Activated CD8-positive, alpha-beta T cell treated with anti-CD3 and anti-CD28 coated beads, Interleukin-2, amount 10 ng/mL, durations not matched to agents 7 days and 5 days (primary cell): ENCODE measurements at places on chromosomes 5 and 9.

- no peak for DNase-seq
- H3K4me1 ChIP-seq = no peaks in the 10 kb centered on the region
- H3K27me3 ChIP-seq = no peaks in the 10 kb centered on the region
- H3K4me3 ChIP-seq = no peak overlapping the region
- no peak overlapping the region for H3K27ac ChIP-seq
- no peaks in the 10 kb centered on the region for H3K36me3 ChIP-seq
These were observed 2362.5 kb upstream of the WWC1 start for GRCh38 chr5:165928971-165929370.

- H3K36me3 ChIP-seq = no peaks in the 10 kb centered on the region
- peaks cover 18% of the 10 kb centered on the region for H3K4me1 ChIP-seq
- no peak for DNase-seq
- peaks cover 15% of the 10 kb centered on the region for H3K27me3 ChIP-seq
These were observed 314.7 kb downstream of the ENC1 start for GRCh38 chr5:74325866-74326265.

- no peak overlapping the region for H3K27ac ChIP-seq
- H3K4me1 ChIP-seq = no peaks in the 10 kb centered on the region
- no peak overlapping the region for H3K4me3 ChIP-seq
- DNase-seq = no peak
These were observed 126.3 kb upstream of the IRX4 start for GRCh38 chr5:2008851-2009629.

- no peaks in the 10 kb centered on the region for H3K4me1 ChIP-seq
- no peaks in the 10 kb centered on the region for H3K27me3 ChIP-seq
- DNase-seq = no peak
- H3K27ac ChIP-seq = no peak overlapping the region
- no peaks in the 10 kb centered on the region for H3K36me3 ChIP-seq
These were observed 108.7 kb downstream of the SNCAIP start for GRCh38 chr5:122420537-122421236.

GRCh38 chr9:101484046-101484445 is 48.5 kb upstream of the ALDOB start:
- no peak overlapping the region for H3K27ac ChIP-seq
- peaks cover 12% of the 10 kb centered on the region for H3K4me1 ChIP-seq
- peaks cover 55% of the 10 kb centered on the region for H3K27me3 ChIP-seq
- peaks cover 2% of the 10 kb centered on the region for H3K36me3 ChIP-seq
- no peak overlapping the region for H3K4me3 ChIP-seq
